Activated CD4-positive, alpha-beta T cell treated with anti-CD3 and anti-CD28 coated beads, Interleukin-2, amount 50 U/mL, for 4 hours (primary cell): ENCODE measurements at places on chromosomes 2 and 18.

GRCh38 chr2:181907057-181907456 lies 15.5 kb downstream of the ITPRID2 start:
- DNase-seq, result no peak

- no peak for DNase-seq
Observed at GRCh38 chr18:54147439-54147838, 77.0 kb downstream of the MBD2 start.

- no peak for DNase-seq
Observed at GRCh38 chr18:2825613-2826175, 21.1 kb upstream of the EMILIN2 start.

DNA sequence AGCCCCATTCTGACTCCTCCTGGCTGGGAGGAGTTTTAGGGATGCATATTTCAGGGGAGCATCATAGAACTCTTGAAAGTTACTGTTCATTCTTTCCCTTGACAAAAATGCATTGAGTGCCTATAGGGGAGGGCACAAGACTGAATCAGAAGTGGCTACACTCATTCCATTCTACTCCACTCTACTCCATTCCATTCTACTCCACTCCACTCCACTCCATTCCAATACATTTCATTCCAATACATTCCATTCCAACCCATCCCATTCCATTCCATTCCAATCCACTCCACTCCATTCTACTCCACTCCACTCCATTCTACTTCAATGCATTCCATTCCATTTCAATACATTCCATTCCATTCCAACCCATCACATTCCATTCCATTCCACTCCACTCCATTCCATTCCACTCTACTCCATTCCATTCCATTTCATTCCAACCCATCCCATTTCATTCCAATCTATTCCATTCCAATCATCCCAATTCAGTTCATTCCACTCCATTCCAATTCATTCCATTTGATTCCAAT lies 110.8 kb downstream of the LOXHD1 start:
- no peak for DNase-seq

DNA sequence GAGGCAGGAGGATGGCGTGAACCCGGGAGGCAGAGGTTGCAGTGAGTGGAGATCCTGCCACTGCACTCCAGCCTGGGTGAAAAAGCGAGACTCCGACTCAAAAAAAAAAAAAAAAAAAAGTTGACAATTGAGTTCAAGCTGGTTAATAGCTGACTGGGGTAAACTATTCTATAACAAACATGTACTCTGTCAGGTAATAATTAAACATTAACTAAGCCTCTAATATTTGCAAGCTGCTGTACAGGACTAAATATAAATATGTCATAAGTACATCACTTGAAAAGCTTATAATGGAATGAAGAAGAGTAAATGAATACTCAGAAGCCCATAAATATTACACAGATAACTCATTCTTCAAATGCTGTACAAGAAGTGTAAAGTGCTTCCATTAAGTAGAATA lies 190.4 kb upstream of the CRIM1 start:
- no peak for DNase-seq

GRCh38 chr2:122216901-122217300 lies 461.4 kb downstream of the TSN start:
- no peak for DNase-seq

DNA sequence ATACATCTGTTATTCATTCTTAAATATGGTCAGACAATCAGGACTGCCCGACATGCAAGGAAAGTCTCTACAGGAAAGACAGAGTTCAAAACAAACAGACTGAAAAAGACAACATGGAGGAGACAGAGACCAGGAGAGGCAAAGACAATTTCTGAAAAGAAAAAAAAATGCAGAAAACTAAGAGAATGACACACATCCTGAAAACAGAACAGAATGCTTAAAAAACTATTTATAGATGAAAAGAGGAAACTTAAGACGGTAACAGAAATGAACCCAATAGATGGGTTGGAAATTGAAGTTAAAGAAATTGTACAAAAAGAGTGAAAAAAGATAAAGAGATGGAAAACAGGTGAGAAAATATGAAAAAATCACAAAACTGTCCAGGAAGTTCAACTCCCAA lies 95.7 kb downstream of the BCL2 start:
- DNase-seq, result no peak

DNA sequence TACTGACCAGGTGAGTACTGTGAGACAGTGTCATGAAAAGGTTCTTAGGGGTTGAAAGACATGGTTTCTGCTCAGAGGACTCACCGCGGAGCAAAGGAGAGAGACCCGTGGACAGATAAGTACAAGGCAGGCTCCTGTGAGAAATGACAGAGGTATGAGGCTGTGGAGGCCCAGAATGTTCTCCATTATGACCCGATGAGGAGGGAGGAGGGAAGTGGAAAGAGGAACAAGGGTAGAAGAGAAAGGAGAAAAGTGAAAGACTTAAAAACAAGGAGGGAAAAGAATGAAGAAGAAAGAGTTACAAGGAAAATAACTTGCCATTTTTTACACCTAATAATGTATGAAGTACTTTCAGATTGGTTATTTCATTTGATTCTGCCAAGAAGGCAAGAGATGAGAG lies 29.8 kb downstream of the MAPRE3 start:
- DNase-seq, result no peak

- no peak for DNase-seq
Observed at GRCh38 chr2:205783872-205784499, 101.7 kb downstream of the NRP2 start.

DNA sequence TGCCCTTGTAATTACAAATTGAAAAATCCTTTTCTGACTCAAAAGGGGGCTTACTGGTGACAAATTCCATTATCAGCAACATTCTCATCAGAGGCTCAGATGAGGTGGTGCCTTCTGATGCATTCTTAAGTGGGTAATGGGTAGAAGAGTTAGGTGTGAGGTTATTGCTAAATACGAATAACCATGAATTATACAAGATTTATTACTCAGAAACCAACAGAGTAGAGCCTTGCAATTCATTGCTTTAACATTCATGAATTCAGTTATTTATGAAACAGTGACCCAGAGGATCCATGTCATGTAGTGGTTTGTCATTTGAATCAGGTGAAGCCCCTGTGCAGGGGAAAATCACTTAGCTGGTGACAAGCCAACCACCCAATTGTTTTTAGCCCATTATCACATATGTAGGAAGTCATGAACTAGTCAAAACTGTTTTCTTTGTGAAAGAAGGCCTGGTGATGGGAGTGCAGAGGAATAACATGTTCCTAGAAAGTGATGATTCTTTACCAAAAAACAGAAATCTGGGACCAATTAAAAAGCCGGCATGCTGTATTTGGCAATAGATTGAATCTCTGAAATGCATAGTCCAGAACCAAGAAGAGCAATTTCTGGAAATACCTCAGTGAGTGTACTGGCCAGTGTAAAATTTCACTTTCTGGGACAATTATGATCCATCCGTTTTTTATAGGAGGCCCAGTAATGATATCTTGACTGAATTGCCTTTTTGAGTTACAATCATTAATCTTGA lies 70.2 kb downstream of the CRIM1 start:
- DNase-seq, result no peak
